ENCODE measurements at places on chromosomes 1 and 21.

DNA sequence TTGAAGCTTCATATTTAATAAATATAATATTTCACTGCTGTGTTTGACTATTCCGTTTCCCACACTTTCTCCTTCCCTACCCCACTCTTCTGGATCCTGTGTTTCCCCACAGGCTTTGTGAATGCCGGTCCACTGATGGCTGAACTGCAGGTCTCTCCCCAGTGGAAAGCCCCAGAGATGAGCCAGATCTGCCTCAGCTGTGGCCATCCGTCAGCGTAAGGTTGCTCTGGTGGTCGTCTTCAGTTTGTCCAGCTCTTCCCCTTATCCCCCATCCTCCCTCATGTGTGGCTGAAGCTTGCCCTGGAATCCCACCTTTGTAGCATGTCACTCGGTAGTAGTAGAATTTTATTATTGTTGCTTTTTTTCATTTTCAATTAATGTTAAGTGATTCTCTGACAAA, 11.4 kb downstream of the SMAP2 start:
- DNase-seq: no peak

DNA sequence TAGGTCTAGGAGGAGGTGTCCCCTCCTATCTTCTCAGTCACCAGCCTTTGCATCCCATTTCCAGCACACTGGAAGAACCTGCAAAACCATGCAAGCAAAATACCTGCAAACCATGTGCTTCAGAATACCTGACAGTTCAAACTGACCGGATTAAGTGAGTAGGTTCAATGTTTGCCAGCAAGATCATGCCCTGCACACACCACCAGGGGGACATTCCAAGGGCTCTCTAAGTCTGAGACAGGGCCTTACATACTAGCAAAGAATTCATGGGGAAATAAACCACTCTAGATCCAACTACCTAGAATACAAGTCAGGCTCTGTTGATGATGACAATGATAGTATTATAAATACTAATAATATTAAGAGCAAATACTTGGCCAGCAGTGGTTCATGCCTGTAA, 27.6 kb downstream of the INPP5B start:
- no peak for DNase-seq

- no peak for DNase-seq
Measured at GRCh38 chr21:45590726-45591618, 48.7 kb upstream of the SLC19A1 start.

GRCh38 chr1:47440599-47441081, 2.8 kb downstream of the FOXD2 start:
- DNase-seq: no peak

- no peak for DNase-seq
Measured at GRCh38 chr1:203700901-203701300, 64.1 kb upstream of the LAX1 start.

- no peak for DNase-seq
Measured at GRCh38 chr1:78101514-78101913, 55.7 kb downstream of the GIPC2 start.

All from neuronal stem cell (in vitro differentiated cells).